Activated CD4-positive, alpha-beta memory T cell treated with anti-CD3 and anti-CD28 coated beads for 36 hours (primary cell): ENCODE measurements at places on chromosomes 6 and 20. TPM values are rescaled to one million over a fixed set of nuclear protein-coding genes. Genes with fewer than 3 reads are reported as not detected.

SLC17A3 gene
- not detected for total RNA-seq

GRCh38 chr6:128507337-128508310 lies 12.8 kb downstream of the PTPRK start:
- no peak overlapping the region for H3K27ac ChIP-seq
- H3K4me1 ChIP-seq = no peaks in the 10 kb centered on the region
- H3K36me3 ChIP-seq = no peaks in the 10 kb centered on the region
- DNase-seq = no peak
- no peak overlapping the region for H3K4me3 ChIP-seq

HLA-DPA1 gene
- total RNA-seq = 20.9 TPM

GPR6 gene
- total RNA-seq = not detected

GRCh38 chr20:48398506-48399449 lies 429.0 kb downstream of the PREX1 start:
- H3K4me3 ChIP-seq = no peak overlapping the region
- no peak overlapping the region for H3K27ac ChIP-seq
- peaks cover 7% of the 10 kb centered on the region for H3K27me3 ChIP-seq
- no peaks in the 10 kb centered on the region for H3K36me3 ChIP-seq

DNA sequence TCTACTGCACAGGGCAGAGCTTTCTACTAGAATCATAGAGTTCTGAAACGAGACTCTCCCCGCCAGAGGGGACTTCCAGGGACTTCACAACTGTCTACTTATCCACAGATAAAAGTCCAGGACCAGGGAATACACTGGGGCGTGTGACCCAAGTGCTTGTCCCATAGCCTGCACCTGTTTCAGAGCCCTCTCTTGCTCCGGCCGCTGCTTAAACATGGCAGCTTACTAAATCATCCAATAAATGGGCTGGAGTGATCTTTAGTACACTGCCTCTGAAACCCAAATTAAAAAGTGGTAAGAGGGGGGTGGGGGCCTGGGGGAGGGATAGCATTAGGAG lies 8.9 kb upstream of the RAB44 start:
- peaks cover 37% of the 10 kb centered on the region for H3K4me1 ChIP-seq
- DNase-seq = no peak

GRCh38 chr6:124294574-124295200 lies 491.0 kb downstream of the NKAIN2 start:
- H3K4me1 ChIP-seq = no peaks in the 10 kb centered on the region
- no peaks in the 10 kb centered on the region for H3K27me3 ChIP-seq
- no peak overlapping the region for H3K27ac ChIP-seq
- H3K36me3 ChIP-seq = no peaks in the 10 kb centered on the region

HEY2 gene
- not detected for total RNA-seq

GRCh38 chr6:109979033-109979921 lies 1.2 kb downstream of the GPR6 start:
- no peaks in the 10 kb centered on the region for H3K36me3 ChIP-seq
- no peak overlapping the region for H3K27ac ChIP-seq
- H3K4me1 ChIP-seq = no peaks in the 10 kb centered on the region
- DNase-seq = no peak
- peaks cover 45% of the 10 kb centered on the region for H3K27me3 ChIP-seq

GSTA1 gene
- not detected for total RNA-seq

GRCh38 chr20:25544734-25545133 lies 40.6 kb downstream of the NINL start:
- H3K4me1 ChIP-seq = no peaks in the 10 kb centered on the region
- H3K27me3 ChIP-seq = no peaks in the 10 kb centered on the region
- no peak overlapping the region for H3K4me3 ChIP-seq
- no peaks in the 10 kb centered on the region for H3K36me3 ChIP-seq
- DNase-seq = no peak

DNA sequence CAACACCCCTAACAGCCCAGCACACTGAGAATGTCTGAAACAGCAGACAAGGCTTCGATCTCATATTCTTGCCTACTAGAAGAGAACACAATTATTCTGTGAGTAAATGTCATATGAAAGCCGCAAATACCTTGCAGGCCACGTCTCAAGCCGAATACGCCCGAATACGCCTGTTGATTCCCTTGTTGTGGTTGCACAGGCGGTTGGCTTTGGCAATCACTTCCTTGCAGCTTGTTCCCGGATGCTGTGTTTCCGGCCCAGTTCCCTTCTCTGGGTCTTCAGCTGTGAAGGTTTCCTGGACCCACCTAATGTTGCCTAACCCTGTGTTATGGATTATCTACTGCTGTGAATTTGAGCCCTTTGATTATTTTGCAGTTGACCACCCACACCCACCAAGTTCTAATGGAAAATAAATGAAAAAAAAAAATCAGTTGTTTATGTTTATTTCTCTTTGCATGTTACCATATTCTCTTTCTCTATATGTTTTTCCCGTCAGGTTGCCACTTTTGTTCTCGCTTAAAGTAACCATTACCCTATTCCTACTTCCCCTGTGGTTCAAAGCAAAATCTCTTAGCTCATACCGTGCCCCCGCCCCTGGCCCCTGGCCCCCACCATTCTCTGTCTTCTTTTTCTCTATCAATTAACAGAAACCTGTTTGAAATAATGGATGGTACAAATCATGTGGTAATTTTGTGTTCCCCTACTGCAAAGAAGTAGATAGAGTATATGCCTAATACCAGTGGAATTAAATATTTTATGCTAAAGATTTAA lies 172.4 kb downstream of the ADGB start:
- no peak overlapping the region for H3K27ac ChIP-seq
- peak overlapping the region; percentile 60 for H3K4me3 ChIP-seq
- no peaks in the 10 kb centered on the region for H3K27me3 ChIP-seq
- peaks cover 22% of the 10 kb centered on the region for H3K4me1 ChIP-seq
- DNase-seq = peak; percentile 69
- no peaks in the 10 kb centered on the region for H3K36me3 ChIP-seq

DNA sequence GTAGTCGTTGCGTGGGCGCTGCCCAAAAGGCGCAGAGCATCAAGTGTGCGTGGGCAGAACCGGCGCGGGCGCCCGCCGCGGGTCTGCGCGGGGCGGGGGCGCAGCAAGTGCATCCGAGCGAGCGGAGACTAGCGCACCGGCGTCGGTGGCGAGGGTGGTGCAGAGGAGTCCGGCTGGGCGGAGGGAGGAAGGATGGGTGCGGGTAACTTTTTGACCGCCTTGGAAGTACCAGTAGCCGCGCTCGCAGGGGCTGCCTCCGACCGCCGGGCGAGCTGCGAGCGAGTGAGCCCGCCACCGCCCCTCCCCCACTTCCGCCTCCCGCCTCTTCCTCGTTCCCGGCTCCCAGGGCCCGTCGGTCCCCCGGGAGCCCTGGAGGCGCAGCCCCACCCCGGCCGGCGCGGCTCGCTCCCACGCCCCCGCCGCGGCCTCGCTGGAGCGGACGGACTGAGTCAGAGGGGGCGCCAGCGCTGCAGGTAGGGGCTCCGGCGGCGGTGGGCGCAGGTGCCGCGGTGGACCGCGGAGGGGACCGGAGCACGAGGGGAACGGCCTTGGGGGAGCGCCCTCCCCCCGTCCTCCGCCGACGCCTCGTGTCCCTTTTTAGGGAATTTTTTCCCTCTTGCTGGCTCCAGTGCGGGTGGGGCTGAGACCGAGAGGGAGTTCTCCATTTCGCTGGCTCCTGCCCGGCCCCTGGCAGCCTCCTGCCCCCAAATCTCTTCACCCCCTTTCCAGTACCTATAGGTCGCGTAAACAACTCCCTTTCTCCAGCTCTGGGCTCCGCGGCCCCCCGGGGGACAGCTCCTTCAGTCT lies 1.6 kb upstream of the DBNDD2 start:
- H3K27ac ChIP-seq = peak overlapping the region; percentile 54
- peak; percentile 60 for DNase-seq
- H3K4me3 ChIP-seq = peak overlapping the region; percentile 78

- H3K4me1 ChIP-seq = peaks cover 40% of the 10 kb centered on the region
- DNase-seq = peak; percentile 8
- no peak overlapping the region for H3K4me3 ChIP-seq
- peaks cover 7% of the 10 kb centered on the region for H3K36me3 ChIP-seq
Measured at GRCh38 chr6:170144571-170145271, 146.2 kb downstream of the DLL1 start.
